ENCODE measurements at places on chromosomes 11 and 22.
A peak's percentile ranks its signal among the peaks of the same experiment; 100 is the strongest.

DNA sequence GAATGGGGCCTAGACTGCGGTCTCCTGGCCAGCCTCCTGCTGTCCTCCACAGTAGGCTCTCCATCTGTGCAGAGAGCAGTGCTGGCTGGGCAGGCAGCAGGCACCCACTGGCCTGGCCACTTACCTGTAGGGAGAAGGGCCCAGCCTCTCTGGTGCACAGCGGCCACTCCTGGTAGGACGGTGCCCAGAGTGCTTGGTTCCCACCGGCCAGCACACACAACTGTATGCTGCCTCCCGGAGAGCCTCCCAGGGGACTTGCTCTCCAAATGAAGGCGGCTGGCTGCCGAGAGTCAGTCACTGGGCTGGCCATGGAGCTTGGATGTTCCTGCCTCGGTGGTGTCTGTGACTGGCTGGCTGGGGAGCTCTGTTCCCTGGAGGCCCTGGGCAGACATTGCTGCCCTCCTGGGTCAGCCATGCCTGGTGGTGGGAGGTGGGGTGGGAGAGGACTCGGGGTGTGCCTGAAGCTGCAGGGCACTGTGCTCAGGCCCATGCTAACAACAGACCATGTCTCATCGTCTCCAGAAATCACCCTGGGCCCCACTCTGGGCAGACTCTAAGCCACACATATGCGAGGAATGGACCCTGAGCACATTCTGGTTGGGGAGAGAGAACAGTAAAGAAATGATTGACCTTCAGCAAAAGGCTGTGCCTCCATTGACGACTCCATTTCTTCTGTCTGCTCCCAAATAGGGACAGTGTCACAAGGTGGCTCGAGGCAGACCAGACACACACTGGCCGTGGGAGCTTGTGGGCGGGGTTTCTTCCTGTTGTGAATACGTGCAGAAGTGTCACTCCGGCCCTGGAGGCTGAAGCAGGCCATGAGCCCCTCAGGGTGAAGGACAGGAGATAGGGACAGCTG, 350.8 kb downstream of the TBC1D22A start:
- no peak for DNase-seq

DNA sequence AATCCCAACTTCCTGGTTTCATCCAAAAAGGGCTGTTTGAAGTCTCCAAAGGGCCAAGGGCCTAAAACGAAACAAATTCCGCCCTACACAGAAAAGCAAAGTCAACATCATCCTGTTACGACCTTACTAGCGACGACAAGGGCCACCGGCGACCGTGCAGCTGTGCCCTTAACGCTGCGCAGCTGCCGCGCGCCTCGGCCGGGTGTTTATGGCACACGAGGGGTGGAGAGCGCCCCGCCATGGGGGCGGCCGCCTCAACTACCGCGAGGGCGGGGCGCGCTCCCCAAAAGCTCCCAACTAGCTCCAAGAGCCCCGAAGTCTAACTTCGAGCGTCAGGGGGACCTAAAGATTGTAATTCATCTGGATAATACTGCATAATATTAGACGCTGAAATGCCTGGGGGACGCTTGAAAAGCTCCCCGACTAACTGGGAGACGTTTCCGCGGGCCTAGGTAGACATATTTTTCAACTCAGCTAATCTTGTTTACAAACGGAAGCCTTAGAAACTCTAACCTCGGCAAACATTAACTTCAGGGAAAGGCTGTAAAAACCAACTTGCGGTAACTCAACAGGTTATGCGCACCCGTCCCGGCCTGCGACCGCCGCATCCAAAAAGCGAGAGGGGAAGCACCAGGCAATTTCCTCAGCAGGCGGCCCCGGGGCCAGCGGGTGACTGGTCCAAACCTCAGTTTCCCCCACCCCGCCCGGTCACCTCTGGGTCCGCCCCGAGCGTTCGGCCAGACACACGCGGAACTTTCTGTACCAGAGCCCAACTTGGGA, 694 bp downstream of the TMEM123 start:
- DNase-seq: peak; percentile 78

GRCh38 chr11:61950035-61950547, at the start of gene BEST1:
TSS of gene BEST1 (plus strand) at chr11:61950351. CDS start at chr11:61951807, 1,456 bp downstream.
- peak; percentile 81 for DNase-seq

GRCh38 chr11:67308031-67308866, 4.9 kb downstream of the SSH3 start:
- DNase-seq: peak; percentile 11

- DNase-seq: no peak
Measured at GRCh38 chr11:110141812-110142211, 48.6 kb downstream of the ZC3H12C start.

DNA sequence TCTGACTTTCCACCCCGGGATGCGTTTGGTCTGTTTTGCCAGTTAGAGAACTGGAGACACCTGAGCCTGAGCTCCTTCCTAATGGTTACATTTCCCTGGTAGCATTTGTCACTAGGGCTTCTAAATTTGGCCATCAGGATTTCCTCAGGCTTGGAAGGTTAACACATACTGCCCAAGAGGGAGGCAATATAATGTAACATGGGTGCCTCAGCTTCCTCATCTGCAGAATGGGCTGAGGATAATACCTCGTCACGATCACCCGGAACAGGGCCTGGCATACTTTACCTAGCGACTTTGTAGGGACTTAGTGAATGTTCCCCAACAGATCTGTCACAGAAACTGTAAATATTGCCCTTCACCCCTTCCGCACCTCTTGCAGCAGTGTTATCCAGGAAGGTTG, 11.3 kb downstream of the IL17RA start:
- no peak for DNase-seq

DNA sequence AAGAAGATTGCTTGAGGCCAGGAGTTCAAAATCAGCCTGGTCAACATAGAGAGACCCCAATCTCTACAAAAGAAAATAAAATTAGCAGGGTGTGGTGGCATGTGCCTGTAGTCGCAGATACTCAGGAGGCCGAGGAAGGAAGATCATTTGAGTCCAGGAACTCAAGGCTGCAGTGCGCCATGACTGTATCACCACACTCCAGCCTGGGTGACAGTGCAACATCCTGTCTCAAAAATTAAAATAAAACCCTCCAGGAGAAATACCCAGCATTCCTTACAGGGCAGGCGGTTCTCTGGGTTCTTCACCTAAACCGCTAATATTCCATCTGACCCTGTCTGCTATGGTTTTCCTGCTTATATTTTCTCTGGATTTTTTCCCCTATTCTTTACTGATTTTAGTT, 13.5 kb downstream of the TCF20 start:
- DNase-seq: no peak

- no peak for DNase-seq
Measured at GRCh38 chr11:101944923-101945322, 28.6 kb upstream of the ANGPTL5 start.

DNA sequence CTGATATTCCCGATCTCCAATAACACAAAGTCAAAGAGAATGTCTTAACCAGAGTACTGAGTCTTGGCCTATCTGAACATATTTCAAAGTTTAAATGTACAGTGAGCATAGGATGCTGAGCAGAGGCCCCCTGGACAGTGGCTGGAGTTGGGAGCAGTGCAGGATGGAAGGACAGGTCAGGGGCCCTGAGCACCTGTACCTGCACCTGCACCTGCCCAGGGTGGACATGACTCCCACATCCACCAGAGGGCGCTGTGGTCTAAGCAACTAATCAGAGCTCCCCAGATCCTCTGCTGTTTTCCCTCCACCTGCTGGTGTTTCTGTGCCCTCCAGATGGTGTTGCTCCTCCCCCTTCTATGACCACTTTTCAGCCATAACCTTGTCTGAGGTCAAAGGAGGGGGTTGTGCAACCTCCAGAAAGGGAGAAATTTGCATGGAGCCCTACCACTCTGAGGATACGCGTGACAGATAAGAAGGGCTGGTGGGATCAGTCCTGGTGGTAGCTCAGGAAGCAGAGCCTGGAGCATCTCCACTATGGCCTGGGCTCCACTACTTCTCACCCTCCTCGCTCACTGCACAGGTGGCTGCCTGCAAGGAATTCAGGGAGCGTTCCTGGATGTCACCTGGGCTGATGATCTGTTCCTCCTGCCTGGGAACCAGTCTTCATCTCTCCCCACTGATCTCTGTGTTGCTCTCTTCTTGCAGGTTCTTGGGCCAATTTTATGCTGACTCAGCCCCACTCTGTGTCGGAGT, 49.1 kb upstream of the VPREB1 start:
- DNase-seq: peak; percentile 89

- no peak for DNase-seq
Measured at GRCh38 chr11:124602193-124602592, 9.0 kb upstream of the PANX3 start.

DNA sequence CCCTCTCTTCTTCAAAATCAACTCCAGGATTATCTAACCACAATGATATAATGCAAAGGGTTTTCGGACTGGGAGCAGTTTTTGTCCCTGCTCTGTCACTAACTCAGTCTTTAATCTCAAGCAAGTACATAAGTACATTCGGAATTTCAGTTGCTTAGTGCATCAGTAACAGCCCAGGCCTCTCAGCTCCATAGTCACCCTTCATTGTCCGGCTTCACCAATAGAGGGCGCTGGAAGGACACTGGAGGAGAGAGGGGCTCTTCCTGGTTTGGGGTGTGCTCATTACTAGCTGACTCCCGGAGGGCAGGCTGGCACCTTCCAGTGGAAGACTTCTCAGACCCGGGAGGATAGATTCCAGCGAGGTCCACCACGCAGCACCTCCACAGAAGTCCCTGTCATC, 90.4 kb upstream of the PDGFD start:
- DNase-seq: peak; percentile 68

DNA sequence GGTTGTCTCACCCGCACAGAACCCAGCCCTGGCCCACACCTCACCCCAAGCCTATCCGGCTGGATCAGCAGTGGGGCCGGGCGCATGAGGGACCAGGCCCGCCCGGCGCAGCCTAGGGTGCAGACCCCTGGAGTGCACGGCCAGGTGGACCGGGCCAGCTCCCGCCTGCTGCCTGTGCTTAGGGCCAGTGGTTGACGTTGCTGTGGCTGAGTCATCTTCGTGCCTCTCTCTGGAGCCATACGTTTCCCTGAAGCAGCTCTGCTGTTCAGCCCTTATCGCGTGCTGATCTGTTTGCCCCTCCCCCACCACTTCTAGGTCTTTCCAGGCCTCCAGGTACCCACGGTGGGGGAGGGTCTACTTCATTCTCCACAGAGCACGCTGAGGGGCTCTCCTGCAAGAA, 39.5 kb downstream of the CDKN1C start:
- DNase-seq: no peak

- DNase-seq: peak; percentile 85
Measured at GRCh38 chr11:63945477-63946163, 6.8 kb downstream of the NAA40 start.

DNA sequence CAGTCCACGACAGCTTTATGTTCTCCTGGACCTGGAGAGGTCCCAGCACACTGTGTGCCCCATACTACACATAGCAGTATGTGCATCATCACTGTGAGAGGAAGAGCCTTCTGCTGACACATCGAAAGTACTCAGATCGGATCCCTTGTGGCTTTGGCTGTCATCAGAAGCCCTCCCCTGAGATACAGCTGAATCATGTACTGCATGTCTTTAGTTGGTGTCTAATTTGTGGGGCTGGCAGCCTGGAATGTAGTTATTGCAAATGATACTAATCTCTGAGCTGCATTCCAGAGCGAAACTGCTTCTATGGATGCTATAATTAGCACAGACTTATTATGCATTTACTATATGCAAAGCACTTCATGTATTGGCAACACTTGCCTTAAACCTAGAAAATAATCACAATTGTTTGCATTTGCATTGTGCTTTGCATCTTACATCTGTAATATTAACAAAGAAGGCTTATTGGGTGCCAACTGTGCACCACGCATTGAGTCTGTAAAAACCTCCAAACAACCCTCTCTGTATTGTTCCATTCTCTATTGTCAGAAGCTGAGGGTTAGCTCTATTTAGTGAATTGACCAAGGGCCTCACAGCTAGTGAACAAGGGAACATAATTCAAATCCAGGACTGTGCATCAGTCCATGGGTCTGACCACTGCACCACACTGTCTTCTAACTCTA, 89.2 kb upstream of the CRTAM start:
- DNase-seq: peak; percentile 44

DNA sequence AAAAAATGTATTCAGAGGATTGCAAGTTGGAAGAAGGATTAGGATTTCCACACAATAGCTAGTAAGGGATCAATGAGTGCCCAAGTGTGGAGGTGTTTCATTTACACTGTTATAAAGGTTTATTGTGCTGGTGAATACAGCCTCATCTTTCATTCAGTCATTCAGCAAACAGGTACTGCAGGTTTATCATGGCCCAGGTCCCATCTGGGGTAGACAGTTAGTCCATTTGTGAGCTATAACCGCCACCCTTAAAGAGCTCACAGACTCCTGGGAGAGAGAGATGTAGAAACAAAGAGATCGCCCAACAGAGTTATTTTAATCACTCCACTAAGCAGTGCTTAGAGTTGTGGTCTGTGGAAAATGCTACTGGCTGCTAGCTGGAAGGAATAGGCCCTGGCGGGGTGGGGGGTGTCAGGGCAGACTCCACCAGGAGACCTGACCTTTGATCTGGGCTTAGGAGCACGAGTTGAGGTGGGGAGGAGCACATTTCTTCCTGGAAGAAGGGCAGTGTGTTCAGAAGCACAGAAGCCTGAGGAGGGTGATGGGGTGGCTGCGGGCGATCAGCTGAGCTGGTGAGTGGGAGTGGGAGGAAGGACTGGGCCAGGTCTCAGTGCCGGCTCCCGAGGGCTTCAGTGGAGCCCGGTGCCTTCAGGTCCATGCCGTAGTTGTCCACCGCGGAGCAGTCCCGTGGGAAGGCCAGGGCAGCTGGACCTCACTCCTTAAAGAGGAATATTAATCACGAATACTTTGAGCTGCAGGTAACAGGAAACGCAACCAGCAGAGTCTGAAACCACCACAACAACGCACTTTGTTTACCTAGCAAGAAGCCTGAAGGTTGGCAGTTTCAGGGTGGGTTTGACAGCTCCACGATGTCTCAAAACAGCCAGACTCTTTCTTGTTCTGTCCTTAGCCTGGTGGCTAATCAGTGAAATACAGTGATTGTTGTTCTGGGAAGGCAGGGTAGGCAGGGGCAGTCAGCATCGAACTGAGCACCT, 11.2 kb downstream of the TOM1 start:
- no peak for DNase-seq

- DNase-seq: no peak
Measured at GRCh38 chr22:37171662-37172061, 16.4 kb downstream of the C1QTNF6 start.

DNA sequence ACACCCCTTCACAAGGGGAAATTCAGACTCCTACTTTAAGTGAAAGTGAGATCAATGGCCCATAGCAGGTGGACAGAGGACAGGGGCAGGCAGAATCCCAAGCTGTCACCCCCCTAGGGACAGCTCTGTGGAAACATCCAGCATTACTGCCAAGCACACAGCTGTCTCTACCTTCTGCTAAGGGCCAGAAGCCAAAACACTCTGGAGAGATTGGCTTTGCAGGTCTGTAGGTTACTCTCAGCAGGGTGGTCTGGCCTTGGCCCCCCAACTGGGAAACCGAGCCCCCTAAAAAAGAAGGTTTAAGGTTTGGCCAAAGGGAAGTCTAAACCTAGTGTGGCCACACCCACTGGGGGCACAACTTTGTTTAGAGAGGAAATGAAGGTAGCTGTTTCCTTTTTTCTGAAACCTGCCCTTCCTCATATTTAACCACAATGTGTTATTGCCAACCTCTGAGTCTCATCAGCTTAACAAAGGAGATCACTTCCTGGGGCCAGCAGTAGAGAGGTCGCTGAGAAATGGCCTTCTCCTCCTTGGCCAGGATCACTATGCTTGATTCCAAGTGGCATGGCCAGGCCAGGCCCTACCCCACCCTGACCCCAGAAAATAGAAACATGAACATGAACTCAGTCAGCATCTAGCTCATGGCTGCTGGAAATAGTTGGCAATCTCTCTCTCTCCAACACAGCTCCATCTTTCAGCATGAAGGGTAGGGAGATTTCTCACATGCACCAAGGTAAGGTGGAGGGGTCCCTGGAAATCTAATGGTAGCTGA, 25.9 kb upstream of the SCARF2 start:
- no peak for DNase-seq

Data from testis (tissue), 5 donors.